Spinal cord (tissue), 10 donors: ENCODE measurements at places on chromosomes 1 and 21.

GRCh38 chr1:51247499-51247898 is 11.4 kb downstream of the RNF11 start:
- no peak for DNase-seq

DNA sequence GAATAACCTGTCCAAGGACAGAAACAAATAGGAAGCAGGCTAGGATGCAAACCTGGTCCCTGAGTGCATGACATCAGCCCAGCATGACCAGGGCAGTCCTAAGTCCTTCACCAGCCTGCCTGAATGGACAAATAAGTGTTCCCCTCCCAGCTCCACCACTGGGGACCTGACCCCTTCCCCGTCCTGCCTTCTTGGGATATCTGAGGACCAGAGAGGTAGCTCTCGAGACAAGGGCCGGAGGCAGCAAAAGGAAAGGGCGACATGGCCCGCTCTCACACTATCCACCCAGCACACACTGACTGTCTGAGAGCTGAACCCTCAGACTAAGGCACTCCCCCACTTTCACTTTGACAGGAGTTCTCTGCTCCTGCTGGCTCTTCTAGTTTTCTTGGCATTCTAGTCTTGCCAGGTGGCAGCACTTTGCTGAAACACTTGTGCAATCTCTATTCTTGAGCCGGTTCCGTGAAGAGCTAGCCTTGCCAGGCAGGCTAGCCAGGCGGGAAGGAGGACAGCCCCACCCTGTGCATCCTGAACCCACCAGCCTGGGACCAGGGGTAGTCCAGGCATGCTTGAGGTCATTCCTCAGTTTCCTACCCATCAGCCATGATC is 251.1 kb upstream of the RAB4A start:
- no peak for DNase-seq

GRCh38 chr1:203202431-203203245 is 16.1 kb upstream of the CHI3L1 start:
- no peak for DNase-seq

DNA sequence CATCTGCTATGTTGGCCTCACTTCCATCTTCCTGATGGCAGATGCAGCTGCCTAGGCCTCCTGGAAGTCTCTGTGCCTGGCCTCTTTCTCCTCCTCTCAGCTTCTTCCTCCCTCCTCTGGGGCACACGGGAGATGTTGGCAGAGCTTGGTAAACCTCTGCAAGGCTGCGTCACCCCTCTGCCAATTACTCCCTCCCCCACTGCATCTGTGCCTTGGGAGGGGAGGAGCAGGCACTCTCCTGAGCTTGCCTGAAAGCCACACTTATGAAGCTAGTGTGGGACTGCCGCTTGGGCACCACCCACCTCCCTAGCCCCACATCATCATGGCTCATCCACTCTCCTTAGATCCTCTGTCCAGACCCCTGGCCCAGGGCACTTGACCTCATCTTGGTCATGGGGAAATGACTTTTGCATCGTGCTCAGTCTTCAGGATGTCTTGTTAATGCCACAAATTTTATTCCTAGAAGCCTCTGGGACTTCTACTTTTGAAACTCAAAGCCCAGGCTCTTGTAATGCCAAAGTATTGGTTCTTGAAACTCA is 7.3 kb upstream of the TMEM51 start:
- no peak for DNase-seq

DNA sequence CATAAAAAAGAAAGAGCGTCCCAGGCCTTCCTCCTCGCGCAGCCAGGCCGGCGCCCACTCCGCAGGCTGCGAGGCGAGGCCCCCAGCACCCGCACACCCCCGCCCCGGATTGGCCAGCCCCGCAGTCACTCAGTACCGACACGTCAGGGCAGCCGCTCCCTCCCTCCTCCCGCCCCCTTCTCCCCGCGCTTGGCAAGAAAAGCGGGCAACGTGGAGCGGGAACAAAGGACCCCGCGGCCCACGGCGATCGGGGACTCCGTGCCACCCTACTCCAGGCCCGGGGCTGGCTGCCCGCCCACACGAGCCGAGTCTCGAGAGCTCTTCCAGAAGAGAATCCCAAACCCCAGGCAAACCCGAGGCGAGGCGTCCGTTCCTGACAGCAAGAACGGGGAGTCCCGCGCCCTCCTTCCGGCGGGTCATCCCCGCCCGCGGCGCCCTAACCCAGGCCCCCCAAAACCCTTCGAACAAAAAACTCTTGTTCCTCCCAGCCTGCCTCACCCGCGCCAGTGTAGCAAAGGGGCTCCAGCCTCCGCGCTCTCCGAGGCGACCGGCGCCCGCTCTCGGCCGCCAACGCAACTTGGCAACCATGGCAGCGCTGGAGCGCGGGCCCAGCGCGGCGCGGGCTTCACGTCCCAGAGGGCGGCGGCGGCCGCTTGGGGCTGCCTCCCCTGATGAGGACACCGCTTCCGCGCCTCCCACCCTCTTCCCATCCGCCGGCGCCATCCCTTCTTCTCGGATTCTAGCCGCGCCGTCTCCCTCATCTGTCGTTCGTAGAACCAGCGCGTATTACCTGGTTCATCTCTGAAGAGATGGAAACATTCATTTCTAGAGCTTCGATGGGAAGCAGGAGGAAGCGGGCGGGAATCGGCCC is 645 bp downstream of the IVNS1ABP start:
- DNase-seq = peak; percentile 82

- no peak for DNase-seq
Observed at GRCh38 chr1:175891783-175892309, 148.5 kb upstream of the TNR start.

- no peak for DNase-seq
Observed at GRCh38 chr1:156615946-156616345, 3.3 kb upstream of the HAPLN2 start.

GRCh38 chr1:172359491-172359999 is 60.9 kb upstream of the C1orf105 start:
- DNase-seq = no peak

- DNase-seq = no peak
Observed at GRCh38 chr1:205791568-205792180, 16.4 kb upstream of the RAB29 start.
